ENCODE measurements at places on chromosomes 6 and 20.

DNA sequence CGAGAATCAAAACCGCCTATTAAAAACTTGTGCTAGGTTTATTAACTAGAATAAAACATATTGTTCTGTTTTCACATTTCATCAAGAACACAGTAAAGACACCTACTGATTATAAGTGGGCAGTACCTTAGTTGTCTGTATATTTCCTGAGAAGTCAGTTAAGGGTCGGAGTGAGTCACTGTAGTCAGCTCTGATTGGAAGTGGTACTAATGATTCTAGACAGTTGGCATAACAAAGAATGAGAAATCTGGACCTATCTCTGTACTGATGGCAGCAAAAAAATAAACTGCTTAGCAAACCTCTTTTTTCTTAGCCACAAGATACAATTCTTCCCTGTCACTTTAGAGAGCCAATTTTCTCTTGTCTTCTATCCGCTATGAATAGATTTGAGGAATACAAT, 387.3 kb upstream of the ADGRB3 start:
- DNase-seq = no peak

GRCh38 chr20:32888636-32889035, 29.9 kb downstream of the EFCAB8 start:
- DNase-seq = no peak

DNA sequence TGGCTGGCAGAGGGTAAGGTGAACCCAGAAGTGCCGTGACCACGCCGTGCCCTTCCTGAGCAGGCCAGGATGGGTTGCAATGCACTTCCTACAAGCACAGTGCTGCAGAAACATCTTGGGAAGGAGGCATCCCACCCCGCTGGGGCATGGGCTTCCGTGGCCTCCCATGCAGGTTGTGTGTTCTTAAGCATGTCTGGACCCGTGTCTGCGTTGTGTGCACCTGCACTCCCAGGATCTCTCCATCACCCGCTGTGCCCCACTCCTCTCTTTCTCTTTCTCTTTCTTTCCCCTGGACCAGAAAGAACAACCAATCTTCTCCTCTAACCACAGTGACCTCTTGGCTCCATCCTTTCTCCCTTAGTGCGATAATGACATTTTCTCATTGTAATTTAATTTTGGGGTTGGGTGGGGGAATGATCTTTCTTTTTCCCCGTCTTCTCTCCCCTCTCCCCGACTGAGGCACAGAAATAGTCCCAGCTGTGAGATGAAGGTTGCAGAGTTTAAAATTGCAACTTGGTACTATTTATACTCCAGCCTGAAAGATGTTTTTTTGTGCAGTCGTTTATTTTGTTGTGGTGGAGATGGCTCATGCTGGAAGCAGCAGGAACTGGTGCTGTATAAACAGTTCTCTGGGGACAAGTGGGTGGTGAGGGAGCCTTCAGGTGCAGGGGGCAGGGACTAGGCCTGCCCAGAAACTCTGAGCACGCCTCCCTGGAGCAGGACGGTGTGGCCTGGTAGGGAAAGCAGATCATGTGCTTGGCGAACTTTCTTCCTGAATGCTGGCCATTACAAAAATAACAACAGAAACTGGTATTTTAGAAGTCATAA, 20.5 kb downstream of the BCAS4 start:
- peak; percentile 25 for DNase-seq

DNA sequence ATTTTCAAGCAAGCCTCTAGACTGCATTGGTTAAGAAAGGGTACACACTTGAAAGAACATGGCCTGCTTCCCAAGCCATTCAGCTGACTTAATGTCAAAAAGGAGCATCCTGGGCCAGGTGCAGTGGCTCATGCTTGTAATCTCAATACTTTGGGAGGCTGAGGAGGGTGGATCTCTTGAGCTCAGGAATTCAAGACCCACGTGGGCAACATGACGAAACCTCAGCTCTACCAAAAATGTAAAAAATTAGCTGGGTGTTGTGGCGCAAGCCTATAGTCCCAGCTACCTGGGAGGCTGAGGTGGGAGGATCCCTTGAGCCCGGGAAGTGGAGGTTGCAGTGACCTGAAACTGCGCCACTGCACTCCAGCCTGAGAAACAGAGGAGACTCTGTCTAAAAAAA, 26.9 kb upstream of the NT5E start:
- no peak for DNase-seq

- DNase-seq = no peak
Observed at GRCh38 chr20:47241345-47241781, 115.1 kb downstream of the ZMYND8 start.

GRCh38 chr20:48763216-48763914, 64.4 kb downstream of the PREX1 start:
- no peak for DNase-seq

- no peak for DNase-seq
Observed at GRCh38 chr20:47353692-47354463, 2.6 kb downstream of the ZMYND8 start.

DNA sequence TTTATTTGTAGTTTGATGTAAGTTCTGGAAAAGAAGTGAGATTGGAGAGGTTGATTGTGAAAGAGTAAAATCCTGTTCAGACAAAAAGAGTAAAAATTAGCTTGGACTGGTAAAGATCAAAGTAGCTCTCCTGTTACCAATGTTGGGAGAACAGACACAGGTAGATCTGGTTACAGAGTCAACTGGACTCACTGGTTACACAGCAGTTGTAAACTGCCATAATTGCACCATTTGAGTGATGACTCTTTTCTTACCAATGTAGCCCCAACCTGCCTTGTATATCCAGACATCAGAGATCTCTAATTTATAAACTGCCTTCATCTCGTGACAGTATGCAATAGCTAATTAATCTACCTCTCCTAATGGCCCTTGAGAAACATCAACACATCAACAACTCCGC, 165.6 kb upstream of the PRSS16 start:
- DNase-seq = no peak

DNA sequence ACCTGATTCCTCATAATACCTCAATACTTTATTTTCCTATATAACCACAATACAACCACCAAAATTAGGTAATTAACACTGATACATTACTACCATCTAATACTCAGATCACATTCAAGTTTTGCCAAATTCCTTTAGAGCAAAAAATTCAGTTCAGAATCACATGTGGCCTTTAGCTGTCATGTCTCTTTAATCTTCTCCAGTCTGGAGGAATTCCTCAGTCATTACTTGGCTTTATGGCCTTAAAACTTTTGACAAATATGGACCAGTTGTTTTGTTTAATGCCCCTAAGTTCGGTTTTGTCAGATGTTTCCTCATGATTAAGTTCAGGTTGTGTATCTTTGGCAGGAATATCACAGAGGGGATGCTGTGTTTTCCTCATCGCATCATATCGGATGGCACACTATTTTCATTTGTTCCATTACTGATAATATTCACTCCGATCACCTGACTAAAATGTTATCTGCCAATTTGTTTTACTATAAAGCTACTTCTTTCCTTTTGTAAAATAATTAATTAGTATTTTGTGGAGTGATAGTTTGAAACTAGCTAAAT, 51.2 kb upstream of the AKIRIN2 start:
- no peak for DNase-seq

DNA sequence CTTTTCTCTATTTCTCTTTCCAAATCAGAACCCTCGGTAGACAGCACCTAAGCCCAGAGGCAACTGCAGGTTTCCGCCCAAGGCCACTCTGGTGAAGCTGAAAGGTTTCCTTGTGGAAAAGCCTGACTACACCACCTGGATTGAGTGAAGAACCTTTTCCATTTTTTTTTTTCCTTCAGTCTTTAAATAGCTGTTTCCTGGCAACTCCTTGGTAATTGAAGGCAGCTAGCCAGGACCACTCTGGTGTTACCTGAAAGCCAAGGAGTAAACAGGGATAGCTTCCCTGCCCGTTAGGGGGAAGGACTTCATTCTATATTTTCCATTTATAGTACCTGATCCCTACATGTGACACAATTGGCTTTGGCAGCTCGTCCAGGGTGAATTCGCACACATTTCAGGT, 1238.4 kb downstream of the GRIK2 start:
- no peak for DNase-seq

- DNase-seq = no peak
Observed at GRCh38 chr6:137206577-137206976, 12.6 kb downstream of the IFNGR1 start.

DNA sequence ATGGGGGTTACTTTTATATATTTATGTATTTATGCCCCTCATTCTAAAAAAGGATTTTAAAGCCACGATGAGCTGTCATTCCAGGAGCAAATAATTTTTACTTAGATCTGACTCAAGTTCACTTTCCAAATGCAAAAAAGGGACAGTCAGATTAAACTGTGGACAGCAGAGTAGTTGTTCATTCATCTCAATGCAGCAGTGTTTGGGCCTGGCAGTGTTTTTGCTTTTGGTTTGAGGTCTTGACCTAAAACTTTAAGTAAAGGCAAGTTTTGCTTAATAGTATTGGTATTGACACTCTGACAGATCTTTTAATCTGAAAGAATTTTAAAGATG, 13.9 kb downstream of the JARID2 start:
- no peak for DNase-seq

GRCh38 chr6:154989448-154989847, 5.7 kb upstream of the TIAM2 start:
- no peak for DNase-seq

GRCh38 chr20:4835244-4836177, 113.8 kb downstream of the PRND start:
- peak; percentile 72 for DNase-seq

- DNase-seq = no peak
Observed at GRCh38 chr20:35489717-35490116, 34.3 kb downstream of the CEP250 start.

GRCh38 chr6:7373739-7374138, 15.8 kb downstream of the CAGE1 start:
- no peak for DNase-seq

DNA sequence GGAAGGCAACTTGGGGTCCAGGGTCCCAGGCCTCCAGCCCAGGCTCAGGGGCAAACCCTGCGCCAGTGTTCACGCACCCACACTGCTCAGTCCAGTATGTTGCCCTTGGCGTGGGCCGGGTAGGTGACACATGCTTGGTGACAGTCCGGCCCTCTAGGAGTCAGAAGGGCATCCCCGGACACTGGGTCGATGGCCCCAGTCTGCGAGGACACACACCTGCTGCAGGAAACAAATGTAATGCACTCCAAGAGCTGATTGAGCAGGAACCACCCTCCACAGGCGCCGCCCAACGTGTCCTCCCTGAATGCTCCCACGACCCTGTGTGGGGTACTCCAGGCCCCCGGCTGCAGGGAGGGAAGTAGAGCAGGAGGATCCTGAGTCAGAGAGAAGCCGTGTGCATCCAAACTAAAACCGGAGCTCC, 160.7 kb downstream of the DLL1 start:
- no peak for DNase-seq

DNA sequence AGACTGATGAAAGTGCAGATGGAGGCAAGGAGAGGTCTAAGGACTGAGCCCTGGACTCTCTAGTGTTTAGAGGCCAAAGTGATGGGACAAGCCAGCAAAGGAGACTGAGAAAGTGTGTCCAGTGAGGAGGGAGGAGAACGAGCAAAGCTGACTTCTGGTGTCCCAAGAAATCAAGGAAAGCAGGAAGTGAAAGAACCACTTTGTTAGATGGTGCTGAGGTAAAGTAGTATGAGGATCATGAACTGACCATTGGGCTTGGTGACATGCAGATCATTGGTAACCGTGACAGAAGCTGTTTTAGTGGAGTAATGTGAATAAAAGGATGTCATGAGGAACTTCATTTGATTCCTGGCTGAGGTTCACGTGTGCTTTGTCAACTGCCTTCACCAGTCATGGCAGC, 108.4 kb downstream of the SLX4IP start:
- DNase-seq = no peak

DNA sequence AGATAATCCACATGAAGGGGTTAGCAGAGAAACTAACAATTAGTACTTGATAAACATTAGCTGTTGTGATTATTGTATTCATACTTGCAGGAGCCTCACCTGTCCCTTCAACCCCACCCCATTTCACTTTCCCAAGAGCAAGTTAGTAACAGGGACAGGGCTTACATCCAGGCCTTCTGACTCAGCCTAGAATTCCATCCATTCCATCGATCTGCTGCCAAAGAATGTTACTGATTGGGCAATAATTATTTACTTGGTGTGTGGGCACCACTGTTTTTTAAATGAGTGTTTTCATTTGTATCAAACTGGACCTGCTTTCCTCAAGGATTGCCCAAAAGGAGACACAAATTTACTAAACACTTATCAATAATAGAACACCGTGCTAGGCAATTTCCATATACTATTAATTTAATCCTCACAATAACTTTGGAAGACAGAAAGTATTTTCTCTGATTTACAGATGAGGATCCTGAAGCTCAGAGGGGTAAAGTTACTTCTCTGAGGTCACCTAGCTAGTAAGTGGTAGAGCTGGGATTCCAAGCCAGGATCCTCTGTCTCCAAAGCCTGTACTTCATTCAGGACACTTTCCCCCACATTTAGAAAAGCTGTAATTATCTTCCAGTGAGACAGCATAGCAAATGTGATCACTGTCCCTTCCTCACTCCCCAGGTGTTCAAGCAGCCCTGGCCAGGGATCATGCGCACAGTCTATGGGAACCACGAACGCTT, 32.8 kb downstream of the GSS start:
- peak; percentile 87 for DNase-seq

- DNase-seq = no peak
Observed at GRCh38 chr6:149458806-149459205, 26.0 kb downstream of the ZC3H12D start.

DNA sequence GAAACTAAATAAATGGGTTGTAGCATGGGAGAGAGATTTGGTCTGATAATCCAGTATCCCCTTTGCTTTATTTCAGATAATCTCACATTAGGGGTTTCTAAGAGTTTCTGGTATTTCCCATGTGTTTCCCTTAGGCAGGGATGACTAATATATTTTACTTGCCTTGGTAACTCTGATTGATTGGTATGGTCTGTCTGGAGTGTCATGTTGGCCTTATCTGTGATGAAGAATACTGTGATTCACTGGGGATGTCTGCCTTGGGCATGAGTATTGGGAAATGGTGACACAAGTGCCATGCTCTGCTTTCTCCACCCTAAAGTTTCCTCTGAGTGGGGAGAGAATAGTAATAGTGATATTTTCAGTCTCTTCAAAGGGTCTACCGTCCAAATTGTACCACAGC, 10.1 kb downstream of the SLC22A2 start:
- no peak for DNase-seq

GRCh38 chr6:73803562-73804241, 107.7 kb downstream of the CD109 start:
- DNase-seq = peak; percentile 67

All from AG20443 (cell line).